ENCODE measurements at places on chromosomes 3 and 15. TPM values are rescaled to one million over a fixed set of nuclear protein-coding genes. Genes with fewer than 3 reads are reported as not detected.

Gene SYNPR
- total RNA-seq = not detected

Gene ZNF501
- total RNA-seq = 6.8 TPM

DNA sequence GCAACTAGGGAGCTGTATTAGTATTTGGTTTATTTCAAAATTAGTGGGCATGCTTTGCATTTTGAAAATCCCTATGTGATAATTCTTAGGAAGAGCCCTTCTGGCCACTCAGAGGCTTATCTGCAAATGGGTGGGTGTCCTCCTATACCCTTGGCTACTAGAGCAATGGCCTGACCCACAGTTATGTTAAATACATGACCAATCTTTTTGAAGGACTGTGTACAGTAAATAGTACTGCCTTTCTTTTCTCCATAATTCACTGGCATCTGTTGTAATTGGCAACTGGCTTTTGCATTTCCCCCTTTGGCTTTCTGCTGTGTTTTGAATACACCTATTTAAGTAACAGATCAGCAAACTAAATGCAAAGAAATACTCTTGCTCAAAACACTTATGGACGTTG is 175.4 kb downstream of the ANXA2 start:
- DNase-seq = no peak

- DNase-seq = peak; percentile 83
These were observed 10.9 kb upstream of the RFT1 start for GRCh38 chr3:53140847-53141845.

GRCh38 chr3:181210275-181210674 is 220.7 kb upstream of the DNAJC19 start:
- peak; percentile 23 for DNase-seq

GRCh38 chr3:38154625-38155255 is 10.6 kb upstream of the OXSR1 start:
- DNase-seq = peak; percentile 90

- DNase-seq = peak; percentile 12
These were observed 66.9 kb downstream of the SLCO2A1 start for GRCh38 chr3:133962849-133963248.

DNA sequence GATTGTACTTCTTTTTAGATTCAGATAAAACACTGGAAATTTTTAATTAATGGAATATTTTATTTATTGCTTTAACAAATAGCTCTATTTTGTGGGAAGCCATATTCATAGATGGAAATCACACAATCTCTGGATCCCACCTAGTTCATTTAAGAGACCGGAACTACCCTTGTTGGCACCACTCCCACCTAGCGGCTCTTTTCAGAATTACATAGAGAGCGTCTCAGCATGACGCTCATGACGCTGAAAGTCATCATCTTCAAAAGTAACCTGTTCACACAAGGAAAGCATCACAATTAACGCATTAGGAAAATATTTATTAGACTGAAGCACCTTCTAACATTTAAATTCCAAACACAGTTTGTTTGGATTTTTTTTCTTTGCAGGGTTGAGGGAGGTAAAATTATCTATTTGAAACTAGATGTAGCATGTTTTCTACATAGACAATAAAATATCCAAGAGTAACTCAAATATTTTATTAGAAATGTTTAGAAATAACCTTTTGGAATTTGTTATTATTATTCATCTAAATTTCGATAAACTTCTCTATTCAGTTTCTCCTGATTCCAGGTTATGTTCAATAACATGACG is 214.9 kb upstream of the ARRDC4 start:
- peak; percentile 28 for DNase-seq

DNA sequence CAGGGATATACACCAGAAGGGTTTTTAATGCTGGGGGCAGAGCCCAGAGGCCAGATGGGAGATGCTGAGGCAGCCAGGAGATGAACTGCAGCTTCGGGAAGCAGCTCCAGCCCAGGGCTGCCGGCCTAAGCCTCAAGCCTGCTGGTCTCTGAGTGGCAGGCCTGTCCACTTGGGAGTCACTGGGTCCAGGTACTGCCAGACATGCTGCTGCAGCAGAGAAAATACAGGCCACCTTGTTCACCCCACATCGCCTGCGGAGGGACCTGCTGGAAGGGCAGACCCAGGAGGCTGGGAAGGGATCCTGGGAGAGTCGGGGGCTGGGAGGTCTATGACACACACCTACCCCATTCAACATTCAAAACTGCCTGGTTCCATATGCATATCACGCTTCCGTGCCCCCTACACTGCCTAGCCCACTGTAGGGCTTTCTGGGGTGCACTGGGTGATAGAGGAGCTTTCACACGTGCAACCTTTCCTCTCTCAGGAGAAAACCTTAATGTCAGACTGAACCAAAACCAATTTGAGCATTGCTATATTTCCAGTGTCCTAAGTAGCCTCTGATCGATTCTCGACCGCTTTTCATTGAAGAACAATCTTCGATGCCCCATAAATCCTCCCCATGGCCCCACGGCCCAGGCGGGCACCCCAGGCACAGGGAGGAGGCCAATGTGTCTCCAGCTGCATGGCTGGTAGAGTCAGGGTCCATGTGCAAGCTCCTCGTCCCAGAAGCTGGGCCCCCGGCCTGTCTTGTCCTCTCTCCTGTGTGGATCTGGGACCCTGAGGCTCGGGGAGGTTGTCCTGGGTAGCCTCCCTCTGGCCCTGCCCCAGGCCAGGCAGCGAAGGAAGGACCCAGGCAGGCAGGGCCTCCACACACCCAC is 147.4 kb downstream of the ATP10A start:
- DNase-seq = no peak

DNA sequence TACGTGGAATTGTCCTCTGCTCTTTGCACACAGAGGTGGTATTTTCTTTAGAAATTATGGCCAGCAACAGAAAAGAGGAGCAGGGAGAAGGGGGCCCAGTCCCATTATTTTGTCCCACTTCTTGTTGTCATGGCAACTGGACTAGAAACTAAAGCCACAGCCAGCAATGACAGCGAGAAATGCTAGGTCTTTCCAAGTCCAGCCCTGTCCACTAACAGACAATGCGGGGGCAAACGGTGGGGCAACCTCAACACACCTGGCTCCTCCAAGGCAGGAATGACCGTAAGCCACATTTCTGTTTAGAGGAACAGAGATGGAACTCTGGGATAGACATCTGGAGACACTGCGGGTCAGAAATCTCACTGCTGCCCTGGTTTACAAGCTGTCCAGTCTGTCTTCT is 107.3 kb downstream of the RFTN1 start:
- DNase-seq = no peak

DNA sequence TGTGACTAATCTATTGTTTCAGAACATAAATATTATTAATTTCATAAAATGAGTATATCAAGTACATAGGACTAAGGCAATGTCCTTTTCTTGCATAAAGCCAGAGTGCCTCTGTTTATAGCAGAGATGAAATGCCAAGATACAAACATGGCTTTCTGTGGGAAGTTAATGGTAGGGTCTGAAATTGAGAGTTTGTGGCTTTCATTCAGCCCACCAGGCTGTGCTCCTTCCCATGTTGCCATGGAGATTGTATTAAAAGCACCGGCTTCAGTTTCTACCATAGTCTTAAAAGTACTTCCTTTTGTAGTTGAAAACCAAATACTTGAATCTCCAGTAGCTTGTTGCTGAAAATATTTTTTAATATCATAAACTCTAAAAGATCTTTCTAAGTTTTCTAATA is 114.0 kb downstream of the LRRC28 start:
- no peak for DNase-seq

DNA sequence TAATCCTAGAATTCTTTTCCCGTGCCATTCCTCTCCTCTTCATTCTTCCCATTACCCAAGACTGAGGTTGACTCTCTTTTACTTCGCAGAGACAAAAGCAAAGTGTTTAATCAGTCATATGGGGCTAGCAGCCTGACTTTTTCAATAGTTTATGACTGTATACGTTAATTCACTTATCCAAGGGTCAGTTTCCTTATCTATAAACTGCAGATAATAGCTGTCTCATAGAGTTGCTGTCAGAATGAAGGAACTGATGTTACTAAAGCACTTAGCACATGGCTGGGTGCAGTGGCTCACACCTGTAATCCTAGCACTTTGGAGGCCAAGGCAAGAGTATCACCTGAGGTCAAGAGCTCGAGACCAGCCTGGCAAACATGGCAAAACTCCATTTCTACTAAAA is 43.5 kb upstream of the ULK4 start:
- no peak for DNase-seq

Measured in bronchial epithelial cell (primary cell).